ENCODE measurements at places on chromosomes 13 and 19.
A peak's percentile ranks its signal among the peaks of the same experiment; 100 is the strongest.

GRCh38 chr19:38952395-38953165 is 21.8 kb downstream of the MRPS12 start:
- DNase-seq, result peak; percentile 87

- DNase-seq, result no peak
These were observed 41.8 kb downstream of the SACS start for GRCh38 chr13:23391752-23392151.

DNA sequence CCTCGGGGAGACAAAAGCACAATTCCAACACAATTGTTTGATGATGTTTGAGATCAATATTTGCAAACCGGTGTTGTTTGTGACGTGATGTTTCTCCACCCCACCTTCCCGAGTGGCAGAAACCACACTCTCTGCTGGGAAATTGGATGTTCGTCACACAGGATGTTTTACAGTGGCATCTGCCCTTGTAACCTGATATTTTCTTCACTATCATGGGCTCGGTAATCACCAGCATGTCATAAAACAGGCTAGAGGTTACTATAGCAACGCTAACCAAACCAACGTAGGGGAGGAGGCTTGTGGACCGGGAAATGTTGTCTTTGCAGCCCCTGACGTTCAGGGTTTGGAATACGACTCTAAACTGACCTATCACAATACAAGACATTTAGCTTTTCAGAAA is 454.5 kb downstream of the IRS2 start:
- no peak for DNase-seq

DNA sequence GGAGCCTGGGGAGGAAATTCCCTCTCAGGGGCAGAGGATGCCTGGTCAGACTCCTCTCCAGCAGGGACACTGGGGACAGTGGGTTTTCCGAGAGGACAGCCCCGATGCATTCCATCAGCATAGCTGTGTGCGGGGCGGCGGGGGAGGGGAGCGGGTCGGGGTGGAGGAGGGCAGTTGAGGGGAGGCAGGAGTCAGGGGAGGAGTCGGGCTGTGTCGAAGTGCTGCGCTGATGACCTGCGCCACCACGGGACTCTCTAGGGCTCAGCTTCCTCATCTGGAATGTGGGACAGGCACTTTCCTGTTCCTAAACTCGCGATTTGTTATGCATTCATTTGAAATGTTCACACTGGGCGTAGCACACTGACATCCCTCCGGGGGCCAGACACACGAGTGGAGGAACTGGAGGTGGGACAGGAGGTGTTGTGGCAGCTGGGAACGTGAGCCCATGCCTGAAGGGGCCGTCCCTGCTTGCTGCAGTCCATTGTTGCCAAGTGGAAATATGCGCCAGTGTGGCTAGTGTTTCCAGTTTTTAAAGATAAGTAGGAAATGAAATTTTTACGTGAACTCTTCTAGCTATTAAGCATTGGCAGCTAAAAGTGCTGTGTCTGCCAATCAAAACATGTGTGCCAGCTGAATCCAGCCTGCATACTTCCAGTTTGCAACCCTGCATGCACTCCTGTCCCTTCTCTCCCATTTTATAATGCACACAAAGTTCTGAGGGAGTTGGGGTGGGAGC is 43.3 kb downstream of the FLT1 start:
- DNase-seq, result peak; percentile 3

GRCh38 chr13:45162194-45162593 is 38.7 kb downstream of the KCTD4 start:
- no peak for DNase-seq

GRCh38 chr19:3336680-3337523 is 29.5 kb upstream of the NFIC start:
- peak; percentile 91 for DNase-seq

DNA sequence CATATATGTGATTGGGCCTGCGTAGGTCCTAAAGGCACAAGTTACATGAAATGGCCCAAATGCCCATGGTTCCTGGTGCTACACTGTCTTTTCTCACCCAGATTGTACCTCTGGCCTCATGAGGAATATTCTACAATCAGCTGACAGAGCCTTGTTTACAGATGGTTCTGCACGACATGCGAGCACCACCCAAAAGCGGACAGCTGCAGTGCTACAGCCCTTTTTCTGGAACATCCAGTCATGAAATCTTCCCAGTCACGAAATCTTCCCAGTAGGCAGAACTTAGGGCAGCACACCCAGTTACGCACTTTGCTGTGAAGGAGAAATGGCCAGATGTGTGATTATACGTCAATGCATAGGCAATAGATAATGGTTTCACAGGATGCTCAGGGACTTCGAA is 7.7 kb upstream of the ELF1 start:
- DNase-seq, result no peak

- no peak for DNase-seq
These were observed 19.7 kb downstream of the ZNF433 start for GRCh38 chr19:12015753-12016116.

GRCh38 chr19:7665076-7665475 is 3.8 kb upstream of the RETN start:
- no peak for DNase-seq

GRCh38 chr13:20803180-20803965 is 29.6 kb upstream of the EEF1AKMT1 start:
- no peak for DNase-seq

DNA sequence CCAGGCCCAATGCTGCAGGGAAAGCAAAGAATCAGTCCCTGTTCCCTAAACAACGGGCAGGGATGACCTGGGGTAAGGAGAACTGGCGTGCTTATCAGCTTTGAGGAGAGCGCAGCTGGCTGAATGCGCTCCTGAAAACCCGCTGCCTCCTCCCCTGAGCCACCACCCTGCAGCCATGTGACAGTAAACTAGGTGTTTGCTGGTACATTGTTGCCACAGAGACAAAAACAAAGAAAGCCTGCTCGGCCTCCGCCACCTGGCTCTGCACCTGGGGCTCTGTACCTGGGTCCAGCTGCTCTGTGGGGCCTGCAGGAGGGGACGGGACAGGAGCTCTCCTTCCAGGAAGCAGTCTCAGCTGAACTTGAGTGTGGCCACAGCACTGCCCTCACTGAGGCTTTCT is 21.8 kb downstream of the MCF2L start:
- no peak for DNase-seq

- no peak for DNase-seq
These were observed 793.7 kb upstream of the ARGLU1 start for GRCh38 chr13:107361666-107362065.

- DNase-seq, result no peak
These were observed 48.2 kb downstream of the PIN1 start for GRCh38 chr19:9883231-9883758.

- DNase-seq, result no peak
These were observed 5.7 kb downstream of the ATP4A start for GRCh38 chr19:35557539-35558399.

DNA sequence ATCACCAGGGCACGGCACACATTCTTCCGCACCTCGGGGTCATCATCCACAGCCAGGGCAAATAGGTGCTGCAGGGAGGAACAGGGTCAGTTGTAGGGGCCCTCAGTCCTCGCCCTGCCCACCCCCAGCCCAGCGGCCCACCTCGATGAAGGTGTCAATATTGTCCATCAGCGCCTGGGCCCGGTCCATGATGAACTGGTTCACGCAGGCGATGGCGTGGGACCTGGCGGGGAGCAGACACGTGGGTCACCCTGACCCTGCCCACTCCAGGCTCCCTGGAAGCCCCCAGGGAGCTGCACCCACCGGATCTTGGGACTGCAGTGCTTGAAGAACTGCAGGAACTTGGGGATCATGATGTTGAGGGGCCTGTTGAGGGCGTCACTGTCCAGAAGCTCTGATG is 8.6 kb downstream of the TNPO2 start:
- no peak for DNase-seq

DNA sequence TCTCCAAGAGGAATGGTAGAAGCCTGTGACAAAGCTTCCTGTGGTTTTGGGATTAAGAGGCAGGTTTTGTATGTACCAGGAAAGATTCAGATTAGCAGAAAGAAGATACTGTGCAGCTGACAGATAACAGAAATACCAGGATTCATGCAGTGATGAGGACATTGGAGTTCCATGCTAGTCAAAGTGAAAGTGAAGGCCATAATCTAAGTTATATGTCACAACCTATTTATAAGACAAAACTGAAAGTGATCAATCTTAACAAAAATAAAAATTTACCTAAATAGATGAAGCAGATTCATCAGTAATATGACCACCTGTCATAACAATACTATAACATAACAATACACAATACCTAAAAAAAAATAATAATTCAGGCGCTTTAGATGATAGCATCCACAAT is 1305.2 kb upstream of the PCDH9 start:
- DNase-seq, result no peak

DNA sequence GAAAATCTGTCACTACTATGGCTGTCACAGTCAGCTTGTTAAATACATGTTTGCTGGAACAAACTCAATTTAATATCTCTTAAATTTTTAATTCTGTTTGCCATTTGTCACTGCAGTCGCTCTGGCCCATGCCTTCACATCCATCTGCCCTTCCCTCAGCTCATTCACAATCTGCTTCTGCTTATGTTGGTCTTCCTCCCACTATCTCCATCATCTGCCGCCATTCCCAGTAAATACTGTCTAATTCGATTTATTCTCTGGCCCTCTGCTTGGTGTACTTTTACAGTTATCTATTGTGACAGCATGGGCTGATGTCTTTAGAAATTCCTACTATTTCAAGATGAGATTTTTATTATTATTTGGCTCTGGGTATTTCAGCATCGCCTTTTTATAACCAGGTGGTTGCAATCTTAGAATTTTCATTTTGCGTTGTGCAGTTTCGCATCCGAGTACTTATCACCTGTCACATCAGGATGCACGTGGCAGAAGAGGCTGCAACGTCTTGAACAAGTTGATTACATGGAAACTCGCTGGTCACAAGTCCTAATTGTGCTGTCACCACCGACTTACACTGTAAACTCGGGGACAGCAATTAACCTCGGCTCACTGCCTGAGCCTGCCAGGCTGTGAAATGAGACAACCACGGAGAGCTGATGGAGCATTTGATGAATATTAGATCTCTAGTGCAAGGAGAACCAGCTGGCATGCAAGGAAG is 158.4 kb downstream of the MYO16 start:
- no peak for DNase-seq

DNA sequence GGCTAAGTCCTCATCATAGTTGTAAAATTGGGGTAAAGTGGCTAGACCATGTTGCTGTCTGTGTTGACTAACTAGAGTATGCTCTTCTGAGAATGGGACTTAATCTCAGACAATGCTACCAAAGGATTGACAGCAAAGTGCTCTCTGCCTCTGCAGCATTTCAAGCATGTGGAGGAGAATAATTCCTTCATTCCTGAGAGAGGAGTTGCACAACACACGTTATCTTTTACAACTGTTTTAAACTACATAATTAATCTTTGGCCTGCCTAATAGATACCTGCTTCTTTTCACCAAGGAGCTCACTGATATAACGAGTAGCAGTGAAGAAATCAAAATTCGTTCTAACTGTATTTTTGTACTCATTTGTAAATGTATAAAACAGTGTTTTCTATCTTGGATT is 2172.2 kb downstream of the PCDH9 start:
- no peak for DNase-seq

- no peak for DNase-seq
These were observed 2878.3 kb upstream of the PCDH20 start for GRCh38 chr13:64293923-64294322.

- no peak for DNase-seq
These were observed 5.1 kb upstream of the SIGLEC9 start for GRCh38 chr19:51119611-51120010.

DNA sequence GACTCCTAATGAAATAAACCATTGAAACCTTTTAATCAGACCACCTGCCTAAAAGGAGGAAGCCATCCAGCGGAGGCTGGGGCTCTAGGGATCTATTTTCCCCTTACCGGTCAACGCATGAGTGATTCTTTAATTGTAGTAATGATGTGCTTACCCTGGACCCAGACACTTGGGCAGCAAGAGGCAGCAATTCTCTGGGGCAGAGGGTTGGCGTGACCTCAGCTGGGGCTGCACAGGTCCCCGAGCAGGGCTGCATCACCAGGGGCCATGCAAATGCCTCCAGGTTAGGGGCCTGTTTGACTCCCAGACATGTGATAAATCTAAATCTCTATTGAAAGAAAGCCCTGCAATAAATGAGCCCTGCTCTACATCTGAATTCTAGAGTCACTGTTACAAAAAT is 194.2 kb upstream of the TSHZ3 start:
- no peak for DNase-seq

DNA sequence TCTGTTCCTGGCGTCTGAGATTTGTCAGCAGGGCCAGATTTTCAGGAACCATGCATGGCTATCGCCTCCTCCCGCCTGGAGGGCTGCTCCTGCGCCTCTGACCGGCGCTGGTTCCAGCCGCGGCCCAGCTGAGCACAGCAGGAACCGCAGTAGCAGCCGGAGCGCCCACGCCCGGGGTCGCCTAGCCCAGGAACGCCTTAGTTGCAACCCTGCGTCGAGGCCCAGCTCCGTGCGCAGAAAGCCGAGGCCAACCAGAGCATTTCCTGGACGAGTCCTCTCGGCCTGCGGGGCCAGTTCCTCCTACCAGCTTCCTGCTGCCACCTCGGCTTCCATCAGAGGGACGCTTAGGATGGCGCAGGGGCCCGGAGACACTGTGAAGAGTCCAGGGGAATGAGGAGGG is 74.9 kb downstream of the ZNF492 start:
- no peak for DNase-seq

DNA sequence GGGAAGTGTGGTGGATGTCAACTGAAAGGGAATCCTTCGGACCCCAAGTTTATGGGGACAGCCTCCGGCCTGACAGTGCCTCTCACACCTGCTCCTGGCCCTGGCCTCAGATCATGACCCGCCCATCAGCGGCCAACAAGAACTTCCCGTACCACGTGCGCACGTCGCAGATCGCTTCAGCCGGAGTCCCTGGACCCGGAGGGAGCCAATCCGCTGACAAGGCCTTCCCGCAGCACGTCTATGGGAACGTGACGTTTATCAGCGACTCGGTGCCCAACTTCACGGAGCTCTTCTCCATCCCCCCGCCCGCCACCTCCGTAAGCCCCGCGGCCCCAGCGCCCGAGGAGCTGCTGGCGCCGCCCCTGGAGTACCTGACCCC is 2.0 kb upstream of the MEGF8 start:
- no peak for DNase-seq

- DNase-seq, result peak; percentile 86
These were observed 203.6 kb downstream of the DCLK1 start for GRCh38 chr13:35927567-35928021.

DNA sequence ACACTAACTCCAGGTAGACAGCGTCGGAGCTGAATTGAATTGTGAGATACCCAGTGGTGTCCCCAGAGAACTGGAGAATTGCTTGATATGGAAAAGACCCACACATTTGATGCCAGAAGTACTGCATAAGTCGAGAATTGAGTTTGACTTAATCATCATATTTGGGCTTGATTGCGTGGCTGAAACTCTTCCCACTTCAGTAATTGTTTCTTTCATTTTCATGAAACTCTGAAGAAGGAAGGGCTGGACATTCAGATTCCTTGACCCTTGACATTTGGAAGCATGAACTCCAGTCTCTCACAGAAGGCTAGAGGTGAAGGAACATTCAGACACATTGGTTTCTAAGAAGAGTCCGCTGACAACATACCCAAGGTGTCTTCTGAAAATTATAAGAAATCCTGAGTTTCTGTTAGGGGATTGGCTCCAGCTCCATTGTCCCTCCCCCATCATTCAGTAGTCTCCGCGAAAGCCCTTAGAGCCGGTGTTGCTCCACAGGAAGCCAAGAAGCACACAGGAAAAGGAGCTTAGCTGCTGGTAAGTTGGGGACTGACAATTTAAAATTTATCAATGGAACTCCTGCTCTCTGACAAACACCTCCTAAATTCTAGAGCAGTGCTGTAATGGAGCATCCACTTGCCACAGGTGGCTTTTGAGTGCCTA is at the start of gene FPR2:
Gene FPR2 (plus strand): TSS at position 484 of the 660 bp plus-strand sequence. CDS start 7,479 bp downstream, outside the sequence.
- no peak for DNase-seq
